ENCODE measurements at places on chromosomes 4 and X. TPM values are rescaled to one million over a fixed set of nuclear protein-coding genes. Genes with fewer than 3 reads are reported as not detected.

Gene HSFX2
- not detected for total RNA-seq

Gene ARHGAP36
- total RNA-seq, result not detected

- peak overlapping the region; percentile 51 for H3K4me3 ChIP-seq
- H3K27me3 ChIP-seq, result peaks cover 32% of the 10 kb centered on the region
- H3K36me3 ChIP-seq, result no peaks in the 10 kb centered on the region
- no peak overlapping the region for H3K27ac ChIP-seq
- no peak for DNase-seq
Measured at GRCh38 chr4:76896614-76897535, 1.1 kb downstream of the SOWAHB start.

Gene FHIP1A
- total RNA-seq, result 1.4 TPM

- no peak overlapping the region for H3K27ac ChIP-seq
- no peak overlapping the region for H3K4me3 ChIP-seq
- no peak for DNase-seq
- no peaks in the 10 kb centered on the region for H3K27me3 ChIP-seq
Measured at GRCh38 chr4:84220990-84221389, 278.1 kb downstream of the NKX6-1 start.

- peaks cover 12% of the 10 kb centered on the region for H3K36me3 ChIP-seq
- no peak for DNase-seq
- no peaks in the 10 kb centered on the region for H3K27me3 ChIP-seq
- no peak overlapping the region for H3K27ac ChIP-seq
Measured at GRCh38 chr4:151718984-151719955, 41.5 kb downstream of the GATB start.

DNA sequence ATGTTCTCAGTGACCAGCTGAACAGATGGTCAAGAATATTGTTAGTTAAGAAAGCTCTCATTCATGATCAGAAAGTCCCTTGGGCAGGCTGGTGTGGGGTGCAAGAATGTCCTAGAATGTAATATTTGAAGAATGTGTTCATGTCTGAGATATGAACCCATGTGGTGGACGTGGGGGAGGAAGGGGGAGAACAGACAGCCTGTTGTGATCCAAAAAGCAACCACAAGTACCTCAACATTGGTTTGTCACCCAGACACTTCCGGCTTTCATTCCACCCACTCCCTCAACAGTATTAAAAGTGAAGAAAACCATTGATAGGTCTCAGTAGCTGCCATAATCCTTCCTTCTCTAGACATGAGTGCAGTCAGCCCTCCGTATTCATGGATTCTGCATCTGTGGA, 82.2 kb downstream of the MAML3 start:
- H3K27ac ChIP-seq, result peak overlapping the region; percentile 37
- H3K27me3 ChIP-seq, result no peaks in the 10 kb centered on the region
- DNase-seq, result no peak
- H3K4me1 ChIP-seq, result peaks cover 33% of the 10 kb centered on the region

Gene XAGE1B
- not detected for total RNA-seq
